Ecto neural progenitor cell (in vitro differentiated cells): ENCODE measurements at places on chromosomes 13 and 19.

GRCh38 chr13:84263354-84264069 lies 381.2 kb upstream of the SLITRK1 start:
- no peak for DNase-seq

GRCh38 chr13:97434397-97435201 lies 630 bp downstream of the RAP2A start:
- DNase-seq, result peak; percentile 76

- no peak for DNase-seq
Measured at GRCh38 chr13:109761695-109762094, 24.7 kb downstream of the IRS2 start.

- DNase-seq, result no peak
Measured at GRCh38 chr13:90846936-90847335, 500.6 kb upstream of the MIR17HG start.

- DNase-seq, result no peak
Measured at GRCh38 chr19:46639358-46640182, 3.6 kb upstream of the GNG8 start.

DNA sequence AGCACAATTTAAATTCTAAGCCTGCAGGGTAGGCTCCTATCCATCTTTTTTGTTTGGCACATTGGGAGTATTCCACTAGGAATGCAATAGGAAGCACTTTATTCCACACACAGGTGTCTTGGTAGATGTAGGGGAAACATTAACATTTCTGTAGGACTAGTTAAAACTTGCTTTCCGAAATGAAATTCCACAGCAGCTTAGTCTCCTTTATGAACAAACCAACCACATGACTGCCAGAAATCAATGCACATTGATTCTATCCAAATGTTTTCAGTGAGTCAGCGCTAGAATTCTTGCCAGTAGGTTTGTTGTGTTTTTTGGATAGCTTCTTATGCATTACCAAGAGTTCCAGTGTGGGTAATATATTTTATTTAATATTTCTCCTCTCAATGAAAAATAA lies 207.9 kb upstream of the CSNK1A1L start:
- no peak for DNase-seq

DNA sequence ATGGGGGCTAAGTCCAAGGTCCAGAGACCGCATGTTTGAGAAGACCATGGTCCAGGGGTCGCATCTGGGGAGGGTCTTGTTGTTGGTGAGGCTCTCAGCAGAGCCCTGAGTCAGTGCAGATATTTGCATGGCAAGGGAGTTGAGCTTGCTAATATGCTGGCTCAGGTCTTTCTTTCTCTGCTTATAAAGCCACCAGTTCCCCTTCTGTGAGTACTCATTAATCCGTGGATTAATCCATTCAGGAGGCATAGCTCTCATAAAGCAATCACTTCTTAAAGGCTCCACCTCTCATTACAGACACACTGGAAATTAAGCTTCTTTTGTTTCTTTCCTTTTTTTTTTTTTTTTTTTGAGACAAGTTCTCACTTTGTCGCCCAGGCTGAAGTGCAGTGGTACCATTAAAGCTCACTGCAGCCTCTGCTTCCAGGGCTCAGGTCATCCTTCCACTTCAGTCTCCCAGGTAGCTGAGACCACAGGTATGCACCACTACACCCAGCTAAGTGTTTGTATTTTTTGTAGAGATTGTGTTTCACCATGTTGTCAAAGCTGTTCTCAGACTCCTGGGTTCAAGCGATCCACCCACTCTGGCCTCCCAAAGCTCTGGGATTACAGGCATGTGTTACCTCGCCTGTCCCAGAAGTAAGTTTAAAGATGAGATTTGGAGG lies 216.4 kb downstream of the SLITRK5 start:
- no peak for DNase-seq

- DNase-seq, result no peak
Measured at GRCh38 chr13:41282129-41282571, 18.8 kb upstream of the MTRF1 start.

DNA sequence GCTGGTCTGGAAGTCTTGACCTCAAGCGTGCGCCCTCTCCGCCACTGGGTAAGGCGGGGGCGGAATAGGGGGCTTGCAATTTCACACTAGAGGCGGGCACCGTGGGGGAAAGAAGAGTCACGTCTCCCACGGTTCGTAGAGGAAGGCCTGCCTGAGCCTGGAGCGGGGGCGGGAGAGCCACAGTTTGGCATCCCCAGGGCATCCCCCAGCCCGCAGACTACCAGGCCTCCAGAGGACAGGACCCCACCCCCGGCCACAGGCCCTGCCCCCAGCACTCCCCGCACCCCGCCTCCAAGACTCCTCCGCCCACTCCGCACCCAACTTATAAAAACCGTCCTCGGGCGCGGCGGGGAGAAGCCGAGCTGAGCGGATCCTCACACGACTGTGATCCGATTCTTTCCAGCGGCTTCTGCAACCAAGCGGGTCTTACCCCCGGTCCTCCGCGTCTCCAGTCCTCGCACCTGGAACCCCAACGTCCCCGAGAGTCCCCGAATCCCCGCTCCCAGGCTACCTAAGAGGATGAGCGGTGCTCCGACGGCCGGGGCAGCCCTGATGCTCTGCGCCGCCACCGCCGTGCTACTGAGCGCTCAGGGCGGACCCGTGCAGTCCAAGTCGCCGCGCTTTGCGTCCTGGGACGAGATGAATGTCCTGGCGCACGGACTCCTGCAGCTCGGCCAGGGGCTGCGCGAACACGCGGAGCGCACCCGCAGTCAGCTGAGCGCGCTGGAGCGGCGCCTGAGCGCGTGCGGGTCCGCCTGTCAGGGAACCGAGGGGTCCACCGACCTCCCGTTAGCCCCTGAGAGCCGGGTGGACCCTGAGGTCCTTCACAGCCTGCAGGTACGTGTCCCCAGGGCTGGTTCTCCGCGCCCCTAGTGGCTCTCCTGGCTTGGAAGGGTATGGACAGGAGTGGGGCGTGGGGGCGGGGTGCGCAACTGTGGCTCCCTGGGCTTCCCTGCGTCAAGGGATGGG lies at the start of gene ANGPTL4:
TSS of gene ANGPTL4 (plus strand) at position 353 of the 969 bp plus-strand sequence. CDS start at position 520, 167 bp downstream.
- peak; percentile 76 for DNase-seq

- DNase-seq, result no peak
Measured at GRCh38 chr19:4301590-4302242, 473 bp downstream of the TMIGD2 start.

- no peak for DNase-seq
Measured at GRCh38 chr13:44365899-44366298, 7.7 kb upstream of the SERP2 start.

DNA sequence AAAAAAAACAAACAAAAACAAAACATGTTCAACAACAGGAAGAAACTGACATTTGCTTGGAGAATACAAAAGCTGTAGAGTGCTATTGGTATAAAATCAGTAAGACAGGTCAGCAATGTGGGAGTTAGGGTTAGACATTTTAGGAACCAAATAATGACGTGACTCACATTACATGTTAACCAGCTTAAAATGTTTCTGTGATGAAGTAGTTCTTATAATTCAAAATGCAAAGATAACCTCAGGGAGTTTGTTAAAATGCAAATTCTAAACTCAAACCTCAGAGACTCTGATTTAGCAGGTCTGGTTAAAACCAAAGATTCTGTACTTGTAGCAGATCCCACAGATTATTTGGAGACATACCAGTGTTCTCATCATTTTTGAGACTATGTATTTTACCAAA lies 549.4 kb upstream of the SLITRK1 start:
- no peak for DNase-seq

GRCh38 chr19:51365965-51366388 lies at the start of gene ETFB:
Gene ETFB (minus strand): TSS chr19:51366388. CDS start chr19:51366326, 62 bp downstream.
- no peak for DNase-seq

GRCh38 chr13:66794340-66795031 lies 435.6 kb downstream of the PCDH9 start:
- DNase-seq, result no peak

DNA sequence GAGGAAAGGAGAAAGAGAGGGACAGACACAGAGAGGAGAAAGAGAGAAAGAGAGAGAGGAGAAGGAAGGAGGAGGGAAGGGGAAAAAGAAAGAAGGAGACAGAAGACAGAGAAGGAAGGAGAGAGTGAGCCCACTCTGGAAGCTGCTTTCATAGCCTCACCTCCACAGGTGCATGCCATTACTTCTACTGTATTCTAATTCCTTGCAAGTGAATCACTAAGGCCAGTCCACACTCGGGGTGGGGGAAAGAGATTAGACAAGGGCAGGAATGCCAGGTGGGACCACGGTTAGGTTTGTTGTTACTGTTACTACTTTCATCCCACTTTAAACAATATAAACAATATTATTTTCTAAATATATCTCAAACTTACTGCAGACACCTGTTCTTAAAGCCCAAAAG lies 684.5 kb upstream of the ARGLU1 start:
- DNase-seq, result no peak

DNA sequence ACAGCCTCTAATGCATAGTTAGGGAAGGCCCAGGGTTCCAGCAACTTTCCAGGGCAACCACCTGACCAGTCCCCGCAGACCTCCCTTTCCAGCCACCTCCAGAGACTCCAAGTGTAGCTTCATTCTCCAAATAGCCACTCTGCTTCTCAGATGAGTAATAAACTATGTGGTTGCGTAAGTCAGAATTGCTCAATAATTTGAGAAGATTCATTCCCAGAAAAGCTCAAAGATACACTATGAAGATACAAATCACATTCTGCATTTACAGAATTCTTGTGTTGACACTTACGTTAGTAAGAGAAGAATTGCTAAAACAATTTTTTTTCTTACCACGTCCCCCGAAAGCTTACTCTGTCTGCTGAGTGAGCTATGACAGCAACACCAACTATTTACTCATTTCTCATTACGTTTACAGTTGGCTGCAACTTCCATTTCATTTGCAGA lies 8.2 kb upstream of the LATS2 start:
- no peak for DNase-seq

- peak; percentile 60 for DNase-seq
Measured at GRCh38 chr13:27918041-27918917, 1.5 kb upstream of the PDX1 start.
